ENCODE measurements at places on chromosomes 2 and 18.
A peak's percentile ranks its signal among the peaks of the same experiment; 100 is the strongest.

DNA sequence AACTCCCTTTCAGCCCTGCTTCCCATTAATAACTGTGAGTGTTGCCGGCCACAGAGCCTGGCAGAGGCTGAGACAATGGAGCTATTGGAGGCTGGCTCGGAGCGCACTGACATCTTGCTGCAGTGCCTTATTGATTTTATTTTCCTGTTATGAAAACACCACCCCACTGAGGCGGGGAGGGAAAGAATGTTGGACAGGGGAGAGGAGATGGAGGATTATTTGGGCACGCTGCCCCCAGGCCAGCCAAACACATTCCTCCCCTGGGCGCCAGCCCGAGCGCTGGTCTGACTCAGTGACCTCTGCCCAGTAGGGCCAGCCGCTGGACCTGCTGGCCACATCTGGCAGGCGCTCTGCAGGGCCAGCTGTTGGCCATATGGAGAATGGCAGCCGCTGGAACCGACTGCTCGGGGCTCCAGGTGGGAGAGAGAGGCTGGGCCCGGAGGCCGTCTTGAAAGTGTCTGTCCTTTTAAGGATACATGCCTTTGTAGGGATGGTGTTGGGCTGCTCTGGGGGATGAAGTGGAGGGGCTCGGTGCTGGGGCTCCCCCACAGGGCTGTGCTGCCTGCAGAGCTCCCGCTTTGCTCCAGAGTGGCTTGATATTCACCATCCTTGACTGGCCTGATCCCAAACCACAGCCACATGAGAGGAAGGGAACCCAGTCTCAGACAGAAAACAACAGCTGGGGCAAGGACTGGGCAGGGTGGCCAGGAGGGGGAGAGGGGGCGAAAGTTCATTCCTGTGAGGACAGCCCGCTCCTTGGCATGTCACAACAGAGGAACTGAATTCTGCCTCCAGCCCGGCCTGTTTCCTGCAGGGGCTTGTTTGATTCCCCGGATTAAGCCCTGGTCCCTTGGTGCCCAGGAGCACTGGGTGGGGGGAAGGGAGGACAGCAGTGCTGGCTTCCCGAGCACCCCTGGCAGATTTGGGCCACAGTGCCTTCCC is 179.0 kb downstream of the KLHL29 start:
- H3K36me3 ChIP-seq: no peaks in the 10 kb centered on the region
- H3K27ac ChIP-seq: no peak overlapping the region
- DNase-seq: no peak
- H3K4me3 ChIP-seq: no peak overlapping the region

DNA sequence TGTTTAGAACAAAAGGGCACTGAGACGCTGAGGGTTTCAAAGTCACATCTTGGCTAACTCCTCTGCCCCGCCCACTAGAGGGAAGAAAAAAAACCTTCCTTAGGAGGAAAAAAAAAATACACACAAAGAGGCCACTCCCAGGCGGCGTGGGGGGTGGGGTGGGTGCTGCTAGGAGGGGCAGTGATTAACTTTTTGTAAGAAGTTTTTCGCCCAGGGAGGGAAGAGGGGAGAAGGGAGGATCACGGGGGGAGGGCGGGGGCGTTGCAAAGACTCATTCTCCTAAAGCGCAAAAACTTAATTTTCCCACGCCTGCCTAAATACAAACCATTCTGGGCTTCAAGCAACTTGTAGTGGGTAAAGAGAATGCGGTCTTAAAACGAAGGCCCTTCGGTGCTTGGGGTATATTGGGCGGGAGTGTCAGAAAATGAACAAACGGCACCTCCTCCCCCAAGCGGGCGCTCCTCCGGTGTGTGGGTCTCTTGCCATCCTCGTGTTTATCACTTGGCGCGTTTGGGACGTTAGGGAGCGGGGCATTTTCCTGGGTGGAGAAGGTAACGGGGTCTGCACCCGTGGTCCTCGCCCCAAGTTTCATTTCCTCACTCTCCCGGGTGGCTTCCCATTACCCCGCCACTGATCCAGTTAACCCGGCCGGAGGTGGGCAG is 1.7 kb downstream of the CXCR4 start:
- peak overlapping the region; percentile 100 for H3K27ac ChIP-seq
- H3K27me3 ChIP-seq: no peaks in the 10 kb centered on the region
- H3K4me3 ChIP-seq: peak overlapping the region; percentile 95
- DNase-seq: peak; percentile 78

GRCh38 chr2:133241224-133241571 is 327.1 kb downstream of the NCKAP5 start:
- DNase-seq: no peak
- no peaks in the 10 kb centered on the region for H3K36me3 ChIP-seq
- H3K27me3 ChIP-seq: no peaks in the 10 kb centered on the region
- H3K27ac ChIP-seq: no peak overlapping the region
- no peak overlapping the region for H3K4me3 ChIP-seq
- H3K4me1 ChIP-seq: peaks cover 10% of the 10 kb centered on the region

GRCh38 chr2:66587216-66587615 is 152.3 kb downstream of the MEIS1 start:
- no peak for DNase-seq
- no peaks in the 10 kb centered on the region for H3K36me3 ChIP-seq
- no peaks in the 10 kb centered on the region for H3K27me3 ChIP-seq
- no peak overlapping the region for H3K27ac ChIP-seq

DNA sequence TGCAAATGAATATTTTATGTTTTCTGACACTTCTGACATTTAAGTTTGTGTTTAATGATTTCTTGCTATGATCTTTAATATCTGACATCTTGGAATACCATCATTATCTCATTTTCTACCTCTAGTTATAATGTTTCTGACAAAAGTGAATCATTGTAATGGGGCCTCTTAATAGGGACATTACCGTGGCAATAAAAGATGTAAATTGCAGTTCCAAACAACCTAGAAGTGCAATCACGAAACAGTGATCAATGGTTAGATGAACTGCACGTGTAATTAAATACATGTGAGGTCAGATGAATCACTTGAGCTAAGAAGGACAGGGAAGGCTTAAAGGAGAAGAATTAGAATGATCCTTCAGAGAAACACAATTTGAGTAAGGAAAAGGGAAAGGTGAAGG is 1078.3 kb downstream of the DPP10 start:
- no peak for DNase-seq
- no peaks in the 10 kb centered on the region for H3K27me3 ChIP-seq
- no peak overlapping the region for H3K4me3 ChIP-seq
- no peak overlapping the region for H3K27ac ChIP-seq
- H3K36me3 ChIP-seq: no peaks in the 10 kb centered on the region

DNA sequence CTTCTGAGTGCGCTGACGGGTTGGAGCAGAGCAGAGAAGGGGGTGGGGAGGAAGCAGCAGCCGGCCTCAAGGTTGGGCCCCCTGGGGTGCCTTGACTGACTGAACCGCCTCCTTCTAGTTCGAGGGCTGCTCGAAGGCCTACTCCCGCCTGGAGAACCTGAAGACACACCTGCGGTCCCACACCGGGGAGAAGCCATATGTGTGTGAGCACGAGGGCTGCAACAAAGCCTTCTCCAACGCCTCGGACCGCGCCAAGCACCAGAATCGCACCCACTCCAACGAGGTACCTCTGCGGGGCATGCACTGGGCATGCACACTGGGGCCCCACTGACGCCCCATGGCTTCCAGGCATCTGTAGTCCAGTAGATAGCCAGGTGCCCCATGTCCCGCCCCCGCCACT is 246.9 kb downstream of the GLI2 start:
- H3K36me3 ChIP-seq: no peaks in the 10 kb centered on the region
- no peak overlapping the region for H3K4me3 ChIP-seq
- no peak overlapping the region for H3K27ac ChIP-seq
- no peaks in the 10 kb centered on the region for H3K4me1 ChIP-seq
- no peak for DNase-seq
- H3K27me3 ChIP-seq: peaks cover 7% of the 10 kb centered on the region

- peaks cover 2% of the 10 kb centered on the region for H3K4me1 ChIP-seq
- DNase-seq: no peak
- no peaks in the 10 kb centered on the region for H3K36me3 ChIP-seq
- no peak overlapping the region for H3K27ac ChIP-seq
- H3K4me3 ChIP-seq: no peak overlapping the region
- H3K27me3 ChIP-seq: peaks cover 12% of the 10 kb centered on the region
These were observed 16.2 kb downstream of the SCYGR8 start for GRCh38 chr2:227761740-227762476.

- peaks cover 7% of the 10 kb centered on the region for H3K27me3 ChIP-seq
- H3K4me1 ChIP-seq: peaks cover 5% of the 10 kb centered on the region
- peak overlapping the region; percentile 62 for H3K27ac ChIP-seq
These were observed 71.0 kb downstream of the NOL4 start for GRCh38 chr18:34153711-34154110.

DNA sequence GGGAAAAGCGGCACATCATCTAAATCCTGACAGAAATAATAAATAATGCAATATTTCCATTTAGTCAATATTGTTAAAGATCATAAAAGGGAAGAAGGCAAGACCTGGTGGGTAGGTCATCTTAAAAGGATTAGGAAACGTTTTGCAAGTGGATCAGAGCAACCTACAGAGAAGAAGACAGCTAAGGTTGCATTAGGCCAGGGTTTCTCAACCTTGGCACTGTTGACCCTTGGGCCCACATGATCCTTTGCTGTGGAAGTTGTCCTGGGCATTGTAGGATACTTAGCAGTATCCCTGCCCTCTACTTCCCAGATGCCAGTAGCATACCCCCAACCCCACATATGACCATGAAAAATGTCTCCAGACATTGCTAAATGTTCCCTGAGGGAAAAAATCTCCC is 55.0 kb downstream of the KLF7 start:
- H3K36me3 ChIP-seq: peaks cover 7% of the 10 kb centered on the region
- no peak overlapping the region for H3K27ac ChIP-seq
- H3K27me3 ChIP-seq: no peaks in the 10 kb centered on the region
- no peak overlapping the region for H3K4me3 ChIP-seq
- peaks cover 6% of the 10 kb centered on the region for H3K4me1 ChIP-seq
- DNase-seq: no peak

DNA sequence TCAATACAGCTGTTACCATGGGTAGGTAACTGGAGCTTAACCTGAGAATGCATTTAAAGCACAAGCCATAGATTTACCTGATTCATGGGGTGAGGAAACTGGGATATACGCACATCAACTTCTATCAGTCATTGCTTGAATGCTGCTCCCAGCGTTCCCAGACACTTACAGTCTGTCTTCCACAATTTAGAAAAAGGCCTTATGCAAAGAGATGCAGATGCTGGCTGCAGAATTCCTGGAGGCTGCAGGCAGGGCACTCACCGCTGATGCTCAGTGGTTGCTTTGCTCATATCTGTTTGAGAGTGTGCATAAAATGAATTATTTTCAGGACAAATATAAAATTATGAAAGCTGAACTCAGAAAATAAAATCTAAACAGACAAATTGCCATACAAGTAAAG is 950.7 kb upstream of the PIK3C3 start:
- H3K27ac ChIP-seq: no peak overlapping the region
- H3K4me1 ChIP-seq: no peaks in the 10 kb centered on the region
- no peaks in the 10 kb centered on the region for H3K27me3 ChIP-seq

GRCh38 chr2:216770050-216770449 is 74.7 kb upstream of the IGFBP5 start:
- H3K27me3 ChIP-seq: peaks cover 7% of the 10 kb centered on the region
- no peak overlapping the region for H3K27ac ChIP-seq
- no peak for DNase-seq

DNA sequence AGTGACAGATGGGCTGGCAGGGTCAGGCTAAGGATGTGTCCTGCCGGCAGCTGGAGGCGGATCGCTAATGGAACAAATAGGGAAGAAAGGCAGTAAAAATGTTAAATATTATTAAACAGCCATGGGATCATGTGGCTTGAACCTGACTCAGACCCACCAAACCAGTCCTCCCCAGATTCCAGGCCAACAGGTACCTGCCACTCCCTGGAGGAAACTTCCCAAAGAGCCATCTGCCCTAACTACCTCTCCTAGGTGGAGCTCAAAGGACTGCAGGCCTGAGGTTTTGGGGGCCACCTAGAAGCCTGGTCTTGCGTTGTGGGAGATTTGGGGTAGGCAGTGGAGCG is 34.3 kb downstream of the CIB4 start:
- H3K27me3 ChIP-seq: peaks cover 6% of the 10 kb centered on the region
- H3K36me3 ChIP-seq: peaks cover 2% of the 10 kb centered on the region
- H3K4me1 ChIP-seq: peaks cover 10% of the 10 kb centered on the region
- DNase-seq: no peak
- no peak overlapping the region for H3K4me3 ChIP-seq

DNA sequence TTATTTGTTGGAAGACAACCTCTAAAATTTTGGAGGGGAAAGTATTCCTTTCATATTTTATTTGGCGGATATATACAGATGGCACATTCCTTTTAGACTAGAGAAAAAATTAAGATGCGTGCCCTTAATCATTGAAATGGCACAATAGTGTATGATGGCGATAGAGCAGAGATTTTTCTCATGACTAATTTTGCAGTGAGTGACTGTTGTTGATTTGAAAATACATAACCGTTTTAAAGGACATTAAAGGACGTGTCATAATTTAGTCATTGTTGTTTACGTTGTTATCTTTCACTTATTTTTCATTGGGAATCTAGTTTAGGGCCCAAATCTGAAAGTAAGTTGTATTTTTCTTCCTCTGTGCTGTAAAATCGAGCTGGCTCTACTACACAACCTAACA is 61.7 kb downstream of the CERS6 start:
- no peak overlapping the region for H3K27ac ChIP-seq
- no peak for DNase-seq
- no peak overlapping the region for H3K4me3 ChIP-seq
- H3K4me1 ChIP-seq: no peaks in the 10 kb centered on the region
- H3K27me3 ChIP-seq: no peaks in the 10 kb centered on the region
- H3K36me3 ChIP-seq: no peaks in the 10 kb centered on the region

DNA sequence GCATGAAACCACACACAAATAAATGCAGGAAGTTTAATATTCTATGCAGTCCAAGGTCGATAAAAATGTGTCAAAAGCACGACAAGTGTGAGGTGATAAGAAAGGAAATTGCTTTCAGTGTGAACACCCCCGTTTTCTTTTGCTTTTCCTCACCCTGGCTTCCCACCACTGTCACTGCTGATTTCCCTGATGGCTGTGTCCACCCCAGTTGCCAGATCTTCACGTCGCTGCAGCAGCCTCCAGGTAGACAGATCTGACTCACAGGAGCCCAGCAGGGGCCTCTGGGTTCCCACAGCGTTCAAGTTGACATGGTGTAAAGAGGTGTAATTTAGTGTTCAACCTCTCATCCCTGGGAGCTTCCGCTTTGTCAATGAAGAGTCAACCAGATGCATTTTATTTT is 128.0 kb upstream of the TACR1 start:
- no peak overlapping the region for H3K27ac ChIP-seq
- H3K36me3 ChIP-seq: peaks cover 5% of the 10 kb centered on the region
- no peak for DNase-seq
- no peaks in the 10 kb centered on the region for H3K27me3 ChIP-seq

DNA sequence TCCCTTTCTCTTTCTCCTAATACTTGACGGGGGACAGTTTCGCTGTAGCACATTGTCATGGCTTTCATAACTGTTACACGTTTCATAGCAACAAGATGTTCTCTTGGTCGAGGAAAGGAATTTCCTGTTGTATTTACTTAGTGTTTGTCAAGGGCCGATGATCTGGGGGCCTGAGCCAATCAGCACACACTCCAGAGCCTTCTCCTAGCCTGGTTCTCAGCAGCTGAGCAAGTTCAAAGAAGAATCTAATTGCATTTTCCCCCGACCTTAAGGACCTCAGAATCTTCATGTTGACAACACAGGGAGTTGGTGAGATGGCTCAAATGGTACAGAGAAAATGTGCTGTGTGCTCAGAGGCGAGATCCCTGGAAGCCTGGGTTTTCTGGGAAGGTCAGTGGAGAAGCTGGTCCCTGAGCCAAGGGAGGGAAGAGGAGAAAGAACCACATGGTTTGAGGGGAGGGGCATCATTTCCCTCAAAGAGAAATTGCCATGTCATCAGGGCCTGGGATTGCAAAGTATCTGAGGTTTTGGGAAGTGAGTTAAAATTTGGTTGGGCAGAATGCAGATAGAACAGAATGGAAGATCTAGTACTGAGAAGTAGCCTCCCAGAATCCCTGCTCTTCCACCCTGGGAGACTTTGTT is 76.9 kb upstream of the AGAP1 start:
- H3K4me1 ChIP-seq: no peaks in the 10 kb centered on the region
- H3K27me3 ChIP-seq: peaks cover 1% of the 10 kb centered on the region
- H3K36me3 ChIP-seq: no peaks in the 10 kb centered on the region
- no peak overlapping the region for H3K4me3 ChIP-seq

Data from memory B cell (primary cell).